ENCODE measurements at places on chromosomes 3 and 15.

- peak; percentile 8 for DNase-seq
Measured at GRCh38 chr3:107992976-107993684, 97.7 kb downstream of the CD47 start.

GRCh38 chr3:51953445-51953844 is 1.7 kb upstream of the GPR62 start:
- DNase-seq: no peak

DNA sequence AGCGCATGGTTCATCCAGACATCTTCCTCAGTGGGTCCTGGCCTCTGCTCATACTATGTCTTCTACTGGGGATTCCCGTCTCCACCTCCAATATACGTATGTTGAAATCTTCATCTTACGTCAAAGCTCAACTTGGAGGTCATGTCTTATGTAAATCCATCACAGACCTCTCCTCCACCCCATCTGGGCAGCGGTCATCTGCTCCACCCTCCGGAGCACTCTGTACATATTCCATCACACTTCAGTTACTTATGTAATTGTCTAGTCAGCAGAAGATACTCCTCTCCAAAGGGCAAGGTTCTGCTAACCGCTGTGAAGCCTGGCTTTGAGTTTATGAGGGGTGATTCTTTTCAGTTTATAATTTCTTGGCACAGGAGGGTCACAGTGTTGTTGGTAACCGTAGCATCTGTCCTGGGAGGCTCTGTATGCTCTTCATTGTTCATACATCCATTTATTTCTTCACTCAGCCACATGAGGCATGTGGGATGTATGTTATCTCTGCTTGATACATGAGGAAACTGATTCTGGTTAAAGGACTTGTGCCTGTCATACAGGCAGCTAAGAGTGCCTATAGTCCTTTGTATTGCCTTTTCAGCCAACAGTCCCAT is 22.1 kb downstream of the MAP2K1 start:
- DNase-seq: no peak

- peak; percentile 10 for DNase-seq
Measured at GRCh38 chr3:88150371-88150770, 612 bp downstream of the C3orf38 start.

GRCh38 chr3:54713455-54713854 is 214.4 kb downstream of the LRTM1 start:
- DNase-seq: no peak

DNA sequence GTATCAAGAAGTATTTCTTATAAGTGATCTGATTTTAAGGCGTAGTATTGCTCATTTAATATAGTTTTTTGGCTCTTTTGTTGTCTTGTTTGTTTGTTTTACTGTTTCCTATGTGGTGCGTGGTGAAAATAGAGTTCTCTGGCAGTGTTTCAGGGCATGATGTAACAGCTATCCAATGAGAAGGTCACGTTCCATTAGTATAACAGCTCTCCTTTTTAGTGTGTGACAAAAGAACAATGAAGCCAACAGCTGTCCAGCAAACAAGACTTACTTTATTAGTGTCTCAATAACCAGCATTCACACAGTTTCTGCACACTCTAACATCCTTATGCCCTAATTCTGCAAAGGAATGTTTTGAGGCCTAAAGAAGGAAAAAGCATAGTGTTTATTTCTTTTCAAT is 127.9 kb downstream of the SLC25A26 start:
- no peak for DNase-seq

GRCh38 chr15:86906376-86906775 is 826.7 kb downstream of the AGBL1 start:
- no peak for DNase-seq

Measured in stimulated activated CD4-positive, alpha-beta T cell treated with anti-CD3 and anti-CD28 coated beads, Interleukin-1b, Interleukin-23, amount 100 ng/mL, for 48 hours (primary cell).